B cell (primary cell): ENCODE measurements at places on chromosomes 6 and 20. TPM values are rescaled to one million over a fixed set of nuclear protein-coding genes. Genes with fewer than 3 reads are reported as not detected.

- no peak for DNase-seq
Measured at GRCh38 chr6:128131036-128131435, 230.2 kb upstream of the THEMIS start.

DNA sequence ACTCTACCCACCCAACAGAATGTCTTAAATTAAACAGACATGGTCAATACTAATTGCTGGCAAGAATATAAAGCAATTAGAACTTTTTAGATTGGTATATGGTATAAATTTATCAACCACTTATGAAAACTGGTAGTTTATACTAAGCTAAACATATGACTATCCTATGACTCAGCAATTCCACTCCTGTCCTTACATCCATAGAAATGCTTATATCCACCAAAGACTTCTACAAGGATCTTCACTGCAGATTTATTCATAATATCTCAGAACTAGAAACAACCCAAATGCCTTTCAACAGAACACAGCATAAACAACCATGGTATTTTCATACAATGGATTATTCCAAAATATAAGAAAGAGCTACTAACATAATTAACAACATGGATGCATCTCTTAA lies 4.6 kb downstream of the ZNF184 start:
- DNase-seq = no peak

DNA sequence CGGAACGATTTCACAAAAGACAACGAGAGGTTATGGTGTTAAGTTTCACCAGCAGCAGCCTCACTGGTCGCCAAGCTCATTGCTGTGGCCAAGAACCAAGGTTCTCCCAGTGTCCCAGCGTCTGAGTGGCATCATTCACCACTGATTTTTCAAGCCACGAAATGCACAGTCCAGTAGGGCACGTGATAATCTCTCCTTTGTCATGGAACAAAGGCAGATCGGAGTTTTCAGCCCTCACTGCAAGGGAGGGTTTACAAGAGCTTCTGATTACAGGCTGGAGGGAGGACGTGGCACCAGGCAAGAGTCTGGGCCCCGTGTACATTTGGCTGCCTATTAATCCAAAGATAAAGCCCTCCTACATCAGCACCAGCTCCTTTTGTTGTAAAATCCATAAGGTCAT lies 2.0 kb downstream of the CD24 start:
- DNase-seq = no peak

OXT gene
- 1.4 and 1.7 TPM in 2 replicates for total RNA-seq

GRCh38 chr6:132511831-132512220 lies 1.1 kb downstream of the STX7 start:
- no peak for DNase-seq

DNA sequence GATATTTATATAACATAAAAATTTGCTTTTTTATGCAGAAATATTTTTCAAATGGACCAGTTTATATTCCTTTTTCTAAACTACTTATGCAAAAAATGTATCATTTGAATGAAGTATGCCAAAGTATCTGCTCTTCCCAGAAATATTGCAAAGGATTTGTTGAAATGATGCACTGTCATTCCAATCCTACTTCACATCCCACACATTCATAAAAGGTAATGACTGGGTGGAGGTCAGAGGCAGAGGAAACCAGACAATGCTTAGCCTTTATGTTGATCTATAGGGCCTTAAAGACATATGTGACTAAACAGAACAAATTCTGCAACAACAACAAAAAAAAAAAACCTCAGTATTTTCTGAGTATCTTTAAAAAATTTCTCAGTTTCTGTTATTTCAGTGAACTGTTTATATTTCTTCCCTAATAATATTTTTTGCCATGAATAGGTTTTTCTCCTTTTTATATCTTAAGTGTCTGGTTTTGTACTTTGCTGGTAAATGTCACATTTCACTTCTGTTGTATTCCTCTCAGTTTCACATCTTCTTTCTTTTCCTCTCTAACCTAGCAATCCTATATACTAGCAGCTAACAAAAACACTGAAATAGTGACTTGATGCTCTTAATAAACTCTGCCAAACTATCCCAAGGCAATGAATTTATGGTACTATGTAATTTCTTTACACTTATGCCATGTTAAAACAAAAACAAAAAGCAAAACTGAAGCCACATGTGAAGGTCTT lies 374.1 kb downstream of the BCKDHB start:
- no peak for DNase-seq

GRCh38 chr6:170346649-170347048 lies 40.1 kb downstream of the FAM120B start:
- no peak for DNase-seq

TMEM170B gene
- 3.2 and 3.4 TPM in 2 replicates for total RNA-seq

DNA sequence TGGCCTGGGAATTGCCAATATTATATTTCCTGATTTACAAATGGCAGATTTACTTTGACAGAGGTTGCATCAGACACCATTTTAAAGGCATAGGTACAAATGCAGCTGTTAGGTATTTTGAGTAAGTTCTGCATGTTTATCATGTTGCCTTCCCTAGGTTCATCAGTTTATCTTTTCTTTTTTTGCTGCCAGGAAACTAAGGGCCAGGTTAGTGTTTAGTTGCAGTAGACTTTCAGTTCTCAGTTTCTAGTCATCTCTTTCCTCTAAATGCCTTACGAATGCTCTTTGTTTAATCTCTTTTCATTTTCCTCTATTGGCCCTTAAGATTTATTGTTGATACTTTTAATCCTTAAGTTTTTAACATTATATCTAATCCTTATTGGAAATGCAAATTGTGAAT lies 129.9 kb downstream of the SMAP1 start:
- DNase-seq = no peak

- DNase-seq = no peak
Measured at GRCh38 chr6:2078888-2079287, 166.5 kb downstream of the GMDS start.

GINS1 gene
- total RNA-seq = 2.0 and 3.6 TPM in 2 replicates

DNA sequence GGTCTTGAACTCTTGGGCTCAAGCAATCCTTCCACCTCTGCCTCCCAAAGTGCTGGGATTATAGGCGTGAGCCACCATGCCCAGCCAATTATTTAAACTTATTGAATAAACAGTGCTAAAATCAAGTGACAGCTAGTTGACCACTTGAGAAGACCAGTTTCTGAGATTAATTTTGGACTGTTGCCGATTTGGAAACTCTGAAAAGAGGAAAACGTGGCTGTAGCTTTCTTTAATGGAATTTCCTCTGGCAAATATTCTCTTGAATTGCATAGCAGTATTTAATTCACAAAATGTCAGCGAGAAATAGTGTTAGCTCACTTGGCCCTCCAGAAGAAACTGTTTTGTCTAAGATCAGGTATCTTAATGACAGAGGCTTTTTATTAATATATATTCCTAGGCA lies 754.5 kb downstream of the HDGFL1 start:
- no peak for DNase-seq

FOXC1 gene
- total RNA-seq = 0.39 and 0.52 TPM in 2 replicates

PGC gene
- total RNA-seq = not detected in 2 replicates

SIGLEC1 gene
- 0.15 TPM in 2 replicates for total RNA-seq

DNA sequence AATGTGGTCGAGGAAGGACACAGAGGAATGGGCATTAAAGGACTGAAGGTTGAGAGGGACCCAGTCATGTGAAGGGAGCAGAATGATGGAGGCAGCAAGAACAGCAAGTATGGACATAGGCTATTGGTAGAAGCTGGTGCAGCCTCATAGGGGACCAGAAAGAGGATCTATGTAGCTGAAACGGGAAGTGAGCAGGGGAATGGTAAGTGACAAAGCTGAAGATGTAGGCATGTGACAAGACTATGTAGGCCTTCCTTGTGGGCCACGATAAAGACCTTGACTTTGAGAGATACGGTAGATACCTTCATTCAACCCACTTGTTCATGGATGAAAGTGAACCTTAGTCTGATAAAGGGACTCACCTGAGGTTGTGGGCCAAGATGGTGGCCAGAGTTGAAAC lies 3.5 kb downstream of the CTNNBL1 start:
- peak; percentile 86 for DNase-seq

GRCh38 chr6:3381233-3381921 lies 75.5 kb downstream of the SLC22A23 start:
- no peak for DNase-seq

- DNase-seq = no peak
Measured at GRCh38 chr6:79184641-79185040, 49.8 kb downstream of the HMGN3 start.

DNA sequence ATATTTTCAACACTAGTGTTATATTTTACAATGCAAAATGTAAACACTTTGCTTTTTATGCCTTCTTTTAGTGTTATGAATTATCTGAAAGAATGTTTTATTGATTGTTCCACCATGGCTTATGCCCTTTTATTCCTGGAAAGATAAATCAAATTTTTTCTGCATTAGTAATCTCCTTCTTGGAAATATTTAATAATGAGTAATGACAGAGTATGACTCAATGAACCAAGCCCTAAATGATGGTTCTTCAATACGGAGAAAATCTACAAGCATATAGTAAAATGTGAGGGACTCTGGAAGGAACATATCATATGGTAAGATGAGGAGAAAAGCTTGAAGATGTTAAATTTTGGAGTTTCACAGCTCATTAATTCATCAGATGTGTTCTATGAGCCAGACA lies 929.6 kb downstream of the C6orf118 start:
- no peak for DNase-seq

GRCh38 chr6:50330963-50331362 lies 281.2 kb upstream of the DEFB112 start:
- DNase-seq = no peak

BPIFB1 gene
- not detected in 2 replicates for total RNA-seq

DNA sequence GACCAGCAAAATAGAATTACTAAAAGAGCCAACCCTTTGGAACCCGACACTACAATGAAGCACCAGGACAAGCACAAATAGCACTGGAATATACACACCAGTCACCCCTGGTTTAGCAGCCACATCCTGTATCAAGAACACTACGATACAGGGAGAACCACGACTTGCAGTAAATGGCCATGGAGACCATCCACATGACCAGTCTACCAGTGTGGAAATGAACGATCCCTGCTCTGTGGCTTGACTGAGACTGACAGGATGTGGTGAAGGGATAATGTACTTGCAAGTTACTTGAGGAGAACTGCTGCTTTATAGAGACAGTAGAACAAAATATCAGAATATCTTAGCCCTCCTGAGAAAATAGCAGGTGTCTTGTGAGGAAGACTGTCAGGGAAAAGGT lies 169.6 kb downstream of the COL9A1 start:
- no peak for DNase-seq

DNA sequence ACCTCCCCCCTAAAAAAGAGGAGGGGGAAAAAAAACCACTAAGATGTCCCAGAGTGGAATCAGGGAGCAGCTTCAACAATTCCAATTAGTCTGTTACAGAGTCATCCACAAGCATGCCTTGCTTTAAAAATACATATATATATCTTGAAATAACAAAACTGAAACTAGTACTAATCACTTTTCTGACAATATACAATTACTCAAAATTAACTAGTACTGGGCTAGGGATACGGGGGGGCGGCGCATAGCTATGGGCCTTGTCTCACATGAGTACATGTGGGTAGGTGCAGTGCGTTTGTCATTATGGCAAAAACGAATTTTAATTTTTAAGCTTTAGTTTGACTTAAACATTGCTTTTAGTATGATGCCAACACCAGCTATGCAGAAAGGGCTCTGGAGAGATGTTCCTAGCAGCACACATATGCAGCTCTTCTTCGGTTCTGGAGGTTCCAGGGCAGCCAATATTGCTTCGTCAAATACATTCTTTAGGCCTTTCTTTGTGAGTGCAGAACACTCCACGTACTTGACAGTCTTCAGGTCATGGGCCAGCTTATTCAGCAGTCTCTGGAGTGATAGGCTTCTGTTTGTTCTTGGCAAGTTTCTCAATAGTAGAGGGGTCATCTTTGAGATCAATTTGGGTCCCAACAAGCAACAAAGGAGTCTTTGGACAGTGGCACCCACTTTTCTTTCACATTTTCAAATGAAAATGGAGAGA lies 38.8 kb downstream of the ITCH start:
- no peak for DNase-seq
